ENCODE measurements at places on chromosomes 7 and 10. TPM values are rescaled to one million over a fixed set of nuclear protein-coding genes. Genes with fewer than 3 reads are reported as not detected.

- DNase-seq, result peak; percentile 41
These were observed 71.9 kb upstream of the DUSP5 start for GRCh38 chr10:110425684-110426293.

DNA sequence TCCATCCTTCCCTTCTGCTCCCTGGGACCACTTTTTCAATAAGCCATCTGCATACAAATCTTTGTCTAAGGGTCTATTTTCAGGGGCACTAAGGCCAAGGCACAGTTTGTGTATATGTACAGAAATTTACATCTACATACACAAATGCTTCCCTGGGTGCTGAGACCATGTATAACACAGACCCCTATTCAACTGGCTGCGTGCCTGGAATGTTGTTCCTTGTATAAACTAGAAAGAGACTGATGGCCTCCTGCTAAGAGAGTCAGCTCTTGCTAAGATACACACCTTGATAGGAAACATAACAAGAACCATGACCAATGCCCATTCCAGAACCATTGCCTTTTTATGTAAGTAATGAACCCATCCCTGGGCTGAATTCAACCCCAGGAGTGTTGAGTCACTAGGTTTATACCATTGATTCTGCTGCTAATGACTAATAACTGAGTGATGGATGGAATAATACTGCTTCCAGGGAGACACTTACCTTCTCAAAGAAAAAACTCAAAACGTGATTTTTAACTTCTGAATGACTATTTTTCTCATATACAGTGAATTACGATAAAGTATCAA, 290.7 kb downstream of the FGFR2 start:
- DNase-seq, result no peak

- DNase-seq, result no peak
These were observed 415 bp upstream of the CNNM1 start for GRCh38 chr10:99328579-99329303.

GRCh38 chr7:18445483-18445882, 50.1 kb upstream of the HDAC9 start:
- no peak for DNase-seq

DNA sequence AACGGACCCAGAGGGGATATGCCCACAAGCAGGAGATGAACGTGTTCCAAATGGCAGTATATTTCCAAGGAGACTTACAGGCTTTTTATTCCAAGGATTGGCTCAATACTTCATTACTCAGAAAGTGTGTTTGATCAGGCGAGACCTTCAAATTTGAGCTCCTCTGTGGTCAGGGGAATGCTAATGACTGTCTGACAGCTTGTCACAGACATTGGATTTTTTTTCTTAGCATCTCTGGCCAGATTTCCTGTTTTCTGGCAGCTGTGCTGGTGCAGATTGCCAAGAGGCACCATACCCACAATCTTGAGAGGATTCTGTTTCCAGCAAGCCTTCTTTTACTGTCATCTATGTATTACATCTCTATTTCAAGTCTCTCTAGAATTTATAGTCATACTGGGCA, 93.8 kb downstream of the C1GALT1 start:
- no peak for DNase-seq

DNA sequence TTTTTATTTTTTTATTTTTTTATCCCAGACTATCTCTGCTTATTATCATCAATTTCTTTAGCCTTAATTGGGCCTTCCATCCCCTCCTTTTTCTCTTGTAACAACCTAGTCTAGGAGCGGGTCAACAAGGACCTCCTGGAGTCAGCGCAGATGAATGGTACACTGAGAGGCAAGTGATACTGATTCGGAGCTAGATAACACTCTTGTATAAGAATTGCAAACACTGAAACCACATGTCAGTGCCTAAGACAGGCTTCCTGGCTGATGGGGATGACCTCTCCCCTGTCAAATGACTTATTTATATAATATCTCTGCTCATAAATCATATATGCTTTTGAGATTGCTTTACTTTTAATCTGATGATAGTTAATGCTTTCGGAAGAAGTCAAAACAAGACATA, 22.7 kb downstream of the BPGM start:
- peak; percentile 13 for DNase-seq

- no peak for DNase-seq
These were observed 333.4 kb downstream of the KCNMA1 start for GRCh38 chr10:77304192-77304591.

GRCh38 chr7:137628216-137628615, 218.6 kb downstream of the DGKI start:
- no peak for DNase-seq

DNA sequence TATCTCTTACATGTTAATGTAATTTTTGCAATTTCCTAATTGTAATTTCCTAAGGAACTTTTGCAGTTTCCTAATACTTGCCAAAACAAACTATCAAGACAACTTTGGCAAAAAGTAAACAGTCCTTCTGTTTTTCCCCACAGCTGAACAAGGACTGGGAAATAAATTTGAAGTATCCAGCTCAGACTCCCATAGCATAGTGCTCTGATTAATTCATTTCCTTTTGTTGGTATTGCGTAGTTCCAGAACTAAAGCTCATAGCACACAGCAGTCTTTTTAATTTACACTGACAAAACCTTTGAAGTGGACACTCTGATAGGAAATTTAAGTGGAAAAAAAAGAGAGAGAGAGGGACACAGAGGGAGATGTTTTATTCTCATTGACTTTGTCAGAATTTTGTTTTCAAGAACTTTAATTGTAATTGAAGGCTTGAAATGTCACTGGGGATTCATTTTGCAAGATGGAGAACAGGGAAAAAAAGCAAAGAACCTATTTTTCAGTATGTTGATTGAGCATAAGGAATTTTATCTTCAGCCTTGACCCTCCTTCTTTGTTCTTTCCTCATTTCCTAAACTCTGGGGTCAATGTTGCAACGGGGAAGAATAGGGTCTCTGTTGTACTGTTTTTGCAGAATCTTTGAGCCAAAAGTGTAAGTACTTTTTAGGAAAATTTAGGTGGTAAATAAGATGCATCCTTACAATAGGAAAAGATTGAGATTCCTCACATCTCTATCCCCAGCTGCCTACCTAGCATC, 232.2 kb upstream of the NPSR1 start:
- no peak for DNase-seq

DNA sequence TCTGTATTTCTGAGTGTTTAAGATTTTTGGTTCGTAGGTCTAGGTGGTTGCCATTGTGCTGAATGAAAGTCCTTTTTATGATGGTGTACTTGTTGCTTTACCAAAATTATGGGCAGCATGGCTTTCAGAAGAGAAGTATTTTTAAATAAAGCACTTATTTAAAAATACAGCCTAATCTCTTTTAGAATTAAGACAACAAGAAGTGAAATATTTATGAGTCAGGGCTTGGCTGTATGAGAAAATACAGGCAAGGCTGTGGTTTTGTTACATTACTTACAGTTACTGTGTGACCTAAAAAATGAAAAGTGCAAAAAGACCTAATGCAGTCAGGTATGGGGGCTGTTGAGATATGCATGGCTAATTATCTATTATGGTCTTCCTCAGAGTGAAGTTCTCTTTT, 185.2 kb upstream of the PPP1R3A start:
- DNase-seq, result no peak

- peak; percentile 40 for DNase-seq
These were observed 203.5 kb downstream of the PTEN start for GRCh38 chr10:88066876-88067275.

- DNase-seq, result no peak
These were observed 100.1 kb downstream of the WDR11 start for GRCh38 chr10:120951288-120951687.

The GAD2 gene
- not detected for total RNA-seq

The GRM3 gene
- not detected for total RNA-seq

The LRRC4 gene
- total RNA-seq, result not detected

The RELN gene
- not detected for total RNA-seq

The GJD4 gene
- total RNA-seq, result not detected
